Activated effector memory CD4-positive, alpha-beta T cell treated with Interleukin-2 at 50 U/mL for 16 hours (primary cell): ENCODE measurements at places on chromosomes 2 and 18.

- peak; percentile 27 for DNase-seq
Measured at GRCh38 chr18:13136904-13137669, 81.5 kb upstream of the LDLRAD4 start.

- no peak for DNase-seq
Measured at GRCh38 chr2:11822746-11823451, 76.5 kb downstream of the LPIN1 start.

- no peak for DNase-seq
Measured at GRCh38 chr2:12674644-12675328, 42.0 kb upstream of the TRIB2 start.

DNA sequence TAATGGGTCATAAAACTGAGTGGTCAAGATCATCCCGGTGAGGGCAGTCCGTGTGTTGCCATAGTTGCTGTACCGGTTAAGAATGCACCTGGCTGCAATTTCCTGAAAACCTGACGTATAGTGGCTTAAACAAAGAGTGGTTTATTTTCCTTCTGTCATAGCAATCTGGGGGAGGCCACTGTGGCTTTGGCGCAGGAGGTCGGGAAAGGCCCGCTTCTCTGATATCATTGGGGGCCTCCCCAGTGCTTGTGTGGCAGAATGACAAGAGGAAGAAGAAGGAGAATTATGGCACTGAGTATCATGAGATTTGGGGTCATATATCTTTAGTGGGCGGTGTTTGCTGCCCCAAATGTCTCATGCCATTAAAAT, 4.4 kb downstream of the C2orf92 start:
- DNase-seq: no peak

- DNase-seq: no peak
Measured at GRCh38 chr2:236157815-236158498, 10.2 kb downstream of the GBX2 start.

- DNase-seq: no peak
Measured at GRCh38 chr2:169980001-169980400, 152.7 kb downstream of the UBR3 start.

DNA sequence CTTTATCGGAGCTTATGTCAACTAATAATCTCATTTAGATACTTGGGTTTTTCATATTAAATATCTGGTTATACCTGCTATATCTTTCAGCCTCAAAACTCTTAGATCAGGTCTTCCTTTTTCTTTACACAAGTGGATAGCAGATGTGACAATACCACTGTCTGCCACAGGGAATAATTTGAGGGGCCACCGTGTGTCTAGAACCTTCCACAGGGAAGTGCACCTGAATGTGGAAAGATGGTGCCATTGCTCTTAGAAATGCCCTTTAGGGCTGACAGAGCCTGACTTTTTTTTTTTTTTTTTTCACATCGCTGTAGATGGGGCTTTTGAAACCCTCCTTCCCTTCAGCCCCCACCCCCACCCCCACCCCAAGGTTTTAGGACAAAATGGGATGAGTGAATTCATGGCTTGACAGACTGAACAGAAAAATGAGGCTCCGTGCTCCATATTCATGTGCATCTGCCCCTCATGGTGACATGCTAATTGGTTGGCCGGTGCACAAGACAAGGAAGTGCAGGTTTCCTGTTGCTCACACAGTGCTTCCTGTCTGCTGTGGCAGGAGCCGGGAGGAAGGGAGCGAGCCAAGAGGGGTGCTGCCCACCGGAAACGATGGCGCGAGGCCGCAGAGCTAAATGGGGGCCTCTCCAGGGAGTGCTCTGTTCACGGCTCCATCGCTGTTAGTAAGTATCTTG, 246.0 kb downstream of the LDLRAD4 start:
- peak; percentile 67 for DNase-seq

- no peak for DNase-seq
Measured at GRCh38 chr18:3498698-3499471, 48.9 kb downstream of the TGIF1 start.

- no peak for DNase-seq
Measured at GRCh38 chr2:180191432-180192124, 184.5 kb upstream of the CWC22 start.

DNA sequence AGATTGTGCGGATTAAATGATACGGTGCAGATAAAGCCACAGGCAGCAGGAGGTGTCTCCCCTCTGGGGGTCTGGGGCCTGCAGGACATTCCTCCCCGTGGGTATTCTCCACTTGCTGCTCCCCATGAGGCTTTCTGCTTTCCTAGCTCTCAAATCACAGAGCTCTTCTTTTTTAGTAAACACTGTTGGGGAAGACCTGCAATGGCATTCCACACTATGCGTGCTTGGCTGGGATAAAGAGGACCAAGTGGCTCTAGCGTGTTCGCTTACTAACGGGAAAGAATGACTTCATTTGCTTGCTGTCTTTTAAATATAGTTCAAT, 146.5 kb downstream of the DDX1 start:
- no peak for DNase-seq

- DNase-seq: no peak
Measured at GRCh38 chr2:48319863-48320262, 210.1 kb upstream of the STON1 start.

DNA sequence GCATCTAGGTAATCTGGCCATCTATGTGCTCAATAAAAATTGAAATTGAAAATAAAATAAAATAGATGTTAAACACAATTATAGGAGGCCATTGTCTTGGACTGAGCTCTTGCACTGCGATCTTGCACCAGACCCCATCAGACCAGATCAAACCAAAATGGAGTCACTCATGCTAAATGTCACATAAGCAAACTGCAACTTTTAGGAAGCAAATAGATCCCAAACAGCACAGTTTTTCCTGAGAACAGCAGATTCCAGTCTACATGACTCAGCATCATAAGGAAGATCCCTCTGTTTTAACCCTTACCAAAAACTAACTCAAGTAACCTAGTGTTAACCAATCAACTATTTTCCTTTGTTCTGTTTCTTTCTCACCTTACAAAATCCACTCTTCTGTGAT, 57.7 kb upstream of the LRP1B start:
- no peak for DNase-seq

GRCh38 chr18:4557502-4557901, 102.4 kb upstream of the DLGAP1 start:
- no peak for DNase-seq

- no peak for DNase-seq
Measured at GRCh38 chr2:142291969-142292368, 161.2 kb upstream of the LRP1B start.

GRCh38 chr2:175187378-175187777, 5.9 kb upstream of the ATP5MC3 start:
- no peak for DNase-seq

DNA sequence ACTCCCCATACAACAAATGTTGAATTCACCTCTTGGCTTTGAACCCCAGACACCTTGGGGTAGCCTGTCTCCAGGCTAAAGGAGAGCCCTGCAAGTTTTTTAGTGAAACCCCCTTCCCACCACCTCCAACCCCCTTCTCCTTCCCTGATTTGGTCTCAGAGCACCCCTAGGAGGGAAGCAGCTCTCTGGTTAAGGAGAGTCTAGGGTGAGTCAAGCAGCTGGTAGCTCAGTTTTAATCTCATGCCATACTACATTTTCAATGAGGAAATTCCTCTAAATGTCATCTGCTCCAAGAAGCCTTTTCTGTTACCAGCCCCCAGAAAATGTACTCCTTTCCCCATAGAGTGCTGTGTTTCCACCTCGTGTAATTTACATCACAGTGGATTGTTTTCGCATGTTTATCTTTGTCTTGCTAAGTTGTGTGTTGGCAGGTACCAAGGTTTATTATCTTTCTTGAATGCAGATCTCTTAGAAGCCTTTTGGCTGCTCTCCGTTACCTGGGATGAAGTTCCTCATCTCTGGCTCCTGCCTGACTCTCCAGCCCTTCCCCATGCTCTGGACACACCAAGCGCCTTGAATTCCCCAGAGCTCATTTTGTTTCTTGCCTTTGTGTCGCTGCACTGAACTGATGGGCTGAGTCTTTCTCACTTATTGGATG, 82.2 kb downstream of the ASAP2 start:
- DNase-seq: no peak

DNA sequence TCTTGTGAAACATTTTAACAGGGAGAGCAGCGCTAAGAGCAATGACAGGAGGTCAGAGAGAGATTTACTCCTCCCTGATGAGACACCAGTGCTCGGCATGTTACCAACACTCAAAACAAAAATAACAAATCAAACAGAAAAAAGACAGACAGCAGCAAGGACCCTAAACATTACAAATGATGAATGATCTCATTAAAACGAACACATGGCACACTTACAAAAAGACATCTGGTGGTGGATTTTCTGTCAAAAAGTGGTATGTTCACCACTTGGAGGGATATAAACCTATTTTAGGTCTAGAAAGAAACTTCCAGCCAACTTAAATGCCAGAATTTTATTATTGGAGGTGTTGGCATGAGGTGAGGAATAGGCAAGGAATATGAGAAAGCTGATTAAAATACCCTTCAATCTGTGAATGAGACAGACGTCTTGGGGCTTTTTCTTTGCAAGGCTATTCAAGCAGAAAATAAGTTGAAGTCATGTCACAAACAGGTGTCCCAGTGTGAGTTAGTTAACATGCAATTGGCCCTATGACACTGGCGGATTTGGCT, 112.8 kb downstream of the PRELID3A start:
- no peak for DNase-seq

- DNase-seq: peak; percentile 62
Measured at GRCh38 chr2:159921752-159922404, 123.9 kb upstream of the CD302 start.

DNA sequence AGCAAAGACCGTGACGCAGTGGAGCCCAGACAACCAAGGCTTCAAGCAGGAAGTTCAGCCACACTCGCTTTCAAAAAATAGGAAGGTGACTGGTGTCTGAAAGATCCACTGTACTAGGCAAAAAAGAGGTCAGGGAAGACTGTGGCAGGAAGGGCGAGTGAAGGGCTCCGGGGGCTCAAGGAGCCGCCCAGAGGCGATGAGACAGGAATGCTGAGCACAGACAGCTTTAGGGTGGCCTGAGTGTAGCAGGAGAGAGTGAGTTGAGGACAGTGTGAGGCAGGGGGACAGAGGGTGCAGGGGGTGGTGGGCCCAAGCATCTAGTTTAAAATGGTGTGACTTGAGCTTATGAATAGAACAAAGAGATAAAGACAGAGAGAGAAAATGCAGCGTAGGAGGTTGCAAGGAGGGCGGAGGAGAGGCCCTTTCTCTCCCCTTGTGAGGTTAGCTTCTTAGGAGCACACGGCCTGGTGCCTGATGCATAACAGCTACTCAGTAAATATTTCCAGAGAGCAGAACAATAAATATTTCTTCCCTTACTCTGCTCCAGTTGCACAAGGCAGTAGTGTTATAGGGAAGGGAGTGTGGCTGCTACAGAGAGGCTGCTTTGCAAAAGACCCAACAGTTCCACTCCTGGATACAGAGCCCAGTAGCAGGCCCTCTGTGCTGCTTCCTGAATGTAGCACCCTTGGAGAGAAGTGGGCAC, 789.7 kb upstream of the RAB6C start:
- DNase-seq: no peak

GRCh38 chr2:16079637-16080036, 139.3 kb downstream of the MYCN start:
- DNase-seq: no peak

DNA sequence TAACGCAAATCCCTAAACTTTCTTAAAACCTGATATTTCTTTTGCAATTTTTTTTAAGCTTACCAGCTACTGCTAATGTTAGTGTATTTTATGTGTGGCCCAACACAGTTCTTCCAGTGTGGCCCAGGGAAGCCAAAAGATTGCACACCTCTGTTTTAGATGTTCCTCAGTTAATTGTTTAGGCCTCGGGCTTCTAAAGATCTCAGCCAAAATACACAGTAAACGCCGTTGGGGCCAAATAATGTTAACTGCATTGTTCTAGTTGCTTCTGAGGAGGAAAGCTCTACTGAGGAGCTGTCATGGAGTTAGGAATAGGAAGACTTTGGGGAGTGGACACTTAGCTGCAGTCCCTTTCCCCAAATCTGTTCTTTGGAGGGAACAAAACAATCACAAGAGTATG, 2.0 kb downstream of the HSPE1 start:
- DNase-seq: no peak
